ENCODE measurements at places on chromosomes 2 and 18.

DNA sequence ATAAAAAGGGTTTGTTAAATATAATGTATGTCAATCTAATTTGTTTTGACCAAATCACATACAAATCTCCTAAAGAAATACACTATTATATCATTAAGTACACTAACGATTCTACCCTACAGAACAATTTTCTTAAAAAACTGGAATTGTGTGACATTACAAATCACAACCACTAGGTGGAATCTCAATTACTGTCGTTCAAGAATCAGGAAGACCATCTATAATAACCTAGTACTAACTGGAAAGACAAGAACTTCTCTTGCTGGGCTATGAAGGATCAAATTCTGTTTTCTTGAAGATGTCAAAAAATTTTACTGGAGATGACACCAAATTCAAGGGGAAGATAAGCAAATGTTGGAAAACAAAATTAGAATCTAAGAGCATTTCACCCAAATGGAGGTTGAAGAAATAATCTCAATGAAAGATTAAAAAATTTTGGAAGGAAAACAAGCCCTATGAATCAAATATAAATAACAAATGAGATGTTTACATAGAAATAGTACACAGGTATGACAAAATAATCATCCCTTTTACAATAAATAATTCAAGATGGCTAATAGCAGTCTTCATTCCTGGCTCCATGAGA is 110.9 kb downstream of the STK39 start:
- DNase-seq = peak; percentile 70

GRCh38 chr2:81876624-81877023 is 1572.1 kb upstream of the LRRTM1 start:
- DNase-seq = no peak

GRCh38 chr2:197211881-197212342 is 98.7 kb downstream of the ANKRD44 start:
- no peak for DNase-seq

DNA sequence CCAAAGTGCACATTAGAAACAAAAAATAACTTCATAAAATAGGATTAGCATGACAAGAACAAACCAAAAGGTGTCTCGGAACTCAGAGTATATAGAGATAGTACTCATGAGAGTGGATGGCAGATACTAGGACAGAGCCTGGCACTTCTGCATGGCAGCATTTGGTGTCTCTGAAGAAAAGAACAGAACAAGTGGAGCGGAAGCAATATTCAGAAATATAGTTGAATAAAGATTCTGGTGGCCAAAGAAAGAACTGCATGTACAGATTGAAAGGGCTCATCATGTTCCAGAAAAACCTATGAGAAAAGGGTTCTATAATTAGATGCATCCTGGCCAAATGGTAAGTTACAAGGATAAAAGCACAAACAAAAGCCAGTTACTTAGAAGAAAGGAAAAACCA is 90.9 kb downstream of the CCDC138 start:
- no peak for DNase-seq

GRCh38 chr2:64862623-64863022 is 126.6 kb upstream of the SLC1A4 start:
- DNase-seq = no peak

GRCh38 chr2:43311276-43311675 is 84.9 kb upstream of the ZFP36L2 start:
- DNase-seq = peak; percentile 94
